Activated naive CD4-positive, alpha-beta T cell (primary cell): ENCODE measurements at places on chromosomes 2 and 18.

DNA sequence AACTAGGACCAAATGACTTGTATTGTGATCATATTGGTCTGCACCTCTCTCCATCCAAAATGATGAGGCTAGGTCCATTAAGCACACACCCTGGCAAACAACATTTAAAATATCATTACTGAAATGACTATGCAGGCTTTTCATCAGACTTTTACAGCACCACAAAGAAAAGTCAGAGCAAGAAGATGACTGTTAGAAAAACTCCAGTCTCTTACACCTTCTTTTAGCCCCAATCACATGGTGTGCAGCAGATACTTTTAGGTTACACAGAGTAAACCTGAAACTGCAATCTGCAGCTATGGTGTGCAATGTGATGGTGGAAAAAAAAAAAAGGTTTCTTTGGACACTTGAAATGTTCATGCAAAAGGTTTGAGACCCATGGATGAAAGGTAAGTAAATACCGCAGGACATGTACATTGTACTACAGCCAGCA is 5.4 kb upstream of the POLI start:
- no peak for DNase-seq

DNA sequence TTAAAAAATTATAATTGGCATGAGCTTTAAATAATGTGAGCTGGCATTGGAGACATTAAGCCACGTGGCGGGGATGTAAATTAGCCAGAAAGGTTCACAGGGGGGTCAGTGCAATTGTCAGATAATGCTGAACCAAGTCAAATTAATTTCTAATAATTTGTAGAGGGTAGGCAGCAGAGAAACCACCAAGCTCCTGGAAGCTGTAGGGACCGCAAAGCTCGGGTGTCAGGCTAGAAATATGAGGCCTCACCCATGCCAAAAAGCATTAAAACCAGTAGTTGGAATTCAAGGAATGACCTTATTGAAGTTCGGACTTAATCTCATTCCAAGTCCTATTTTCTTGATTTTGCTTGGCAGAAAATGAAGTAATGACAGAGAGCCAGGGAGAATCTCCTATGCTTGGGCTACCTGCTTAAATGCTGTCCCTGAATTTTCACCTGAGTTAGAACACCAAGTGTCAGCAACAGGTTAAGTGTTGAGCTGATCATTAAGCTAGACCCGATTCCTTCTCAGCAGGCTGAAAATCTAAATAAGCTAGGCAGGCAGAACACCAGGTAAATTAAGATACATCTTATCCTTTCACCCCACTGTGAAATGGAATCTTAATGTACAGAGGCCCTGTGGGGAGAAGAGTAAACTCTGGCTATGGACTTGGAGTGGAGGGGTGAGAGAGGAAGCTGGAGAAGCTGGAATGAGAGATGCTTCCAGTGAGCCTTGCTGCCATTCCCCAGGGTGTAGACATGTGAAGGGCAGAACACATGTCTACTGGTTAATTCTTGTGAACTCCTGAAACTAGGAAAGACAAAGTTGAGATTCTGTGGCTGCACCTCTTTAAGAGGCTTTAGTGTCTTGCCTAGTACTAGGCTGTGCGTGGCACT is 520.0 kb downstream of the SLC4A3 start:
- DNase-seq, result no peak

- no peak for DNase-seq
These were observed 36.9 kb upstream of the VWA3B start for GRCh38 chr2:98050070-98050469.

GRCh38 chr2:105904938-105905337 is 160.2 kb downstream of the NCK2 start:
- DNase-seq, result no peak

DNA sequence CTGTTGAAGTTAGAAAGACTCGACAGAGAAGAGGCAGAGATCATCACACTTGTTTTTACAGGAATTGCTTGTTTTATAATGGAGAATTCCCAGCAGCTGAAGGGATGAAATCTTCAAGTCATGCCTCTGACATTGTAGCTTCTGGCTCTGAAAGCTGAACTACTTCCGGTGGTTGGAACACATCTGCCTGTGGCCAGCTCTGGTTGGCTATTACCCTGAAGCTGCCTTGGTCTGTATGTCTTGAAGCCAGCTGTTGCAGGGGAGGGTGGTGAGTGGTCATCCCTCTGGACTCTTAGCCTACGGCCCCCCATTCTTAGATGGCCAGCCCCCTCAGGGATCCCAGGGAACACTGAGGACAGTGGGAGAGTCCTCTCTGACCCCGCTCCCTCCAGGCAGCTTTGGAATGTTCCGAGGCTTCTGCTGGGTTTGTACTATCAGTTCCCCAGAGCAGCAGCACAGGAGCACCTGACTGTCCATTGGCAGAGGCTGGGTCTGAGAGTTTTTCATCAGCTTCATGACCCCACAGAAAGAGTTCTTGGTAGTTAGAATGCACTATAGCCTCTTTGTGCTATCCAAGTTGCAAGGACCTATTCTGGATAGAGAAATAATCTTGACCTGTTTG is 87.4 kb upstream of the CAPN13 start:
- DNase-seq, result no peak

DNA sequence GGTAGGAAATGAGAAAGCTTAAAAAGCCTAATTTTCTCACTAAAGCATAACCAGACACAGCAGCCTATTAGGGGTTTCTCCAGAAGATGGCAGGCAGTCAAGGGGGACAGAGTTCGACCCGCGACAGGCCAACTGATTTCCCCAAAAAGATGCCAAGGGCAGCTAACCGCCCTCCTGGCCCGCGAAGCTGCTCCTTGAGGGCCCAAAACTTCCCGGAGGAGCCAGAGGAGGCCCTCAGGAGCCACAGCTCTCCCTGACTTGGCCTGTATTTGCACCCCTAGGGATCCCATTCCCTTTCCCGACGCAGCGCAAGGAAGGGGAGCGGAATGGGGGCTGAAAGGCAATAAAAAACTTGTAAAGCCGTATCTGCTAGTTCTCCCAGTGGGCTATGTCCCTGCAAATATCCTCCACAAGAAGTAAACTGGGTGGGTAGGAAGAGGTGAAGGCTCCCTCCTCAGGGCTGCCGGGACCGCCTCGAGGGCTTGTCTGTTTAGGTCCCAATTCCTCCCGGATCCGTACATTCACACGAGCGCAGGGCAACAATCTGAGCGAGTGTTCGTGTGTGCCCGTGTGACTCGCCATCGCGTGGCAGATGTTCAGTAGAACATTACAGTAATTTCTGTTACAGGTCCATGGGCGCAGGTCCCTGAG is 756 bp upstream of the NAGK start:
- DNase-seq, result no peak

- DNase-seq, result no peak
These were observed 515.5 kb upstream of the MYT1L start for GRCh38 chr2:2846332-2847208.

GRCh38 chr2:170685591-170685990 is 29.5 kb upstream of the SP5 start:
- DNase-seq, result no peak

- DNase-seq, result no peak
These were observed 28.2 kb downstream of the SOX11 start for GRCh38 chr2:5720426-5720825.

- no peak for DNase-seq
These were observed 67.1 kb upstream of the EPAS1 start for GRCh38 chr2:46230115-46230571.

GRCh38 chr18:24593401-24593800 is 133.0 kb downstream of the HRH4 start:
- DNase-seq, result no peak

DNA sequence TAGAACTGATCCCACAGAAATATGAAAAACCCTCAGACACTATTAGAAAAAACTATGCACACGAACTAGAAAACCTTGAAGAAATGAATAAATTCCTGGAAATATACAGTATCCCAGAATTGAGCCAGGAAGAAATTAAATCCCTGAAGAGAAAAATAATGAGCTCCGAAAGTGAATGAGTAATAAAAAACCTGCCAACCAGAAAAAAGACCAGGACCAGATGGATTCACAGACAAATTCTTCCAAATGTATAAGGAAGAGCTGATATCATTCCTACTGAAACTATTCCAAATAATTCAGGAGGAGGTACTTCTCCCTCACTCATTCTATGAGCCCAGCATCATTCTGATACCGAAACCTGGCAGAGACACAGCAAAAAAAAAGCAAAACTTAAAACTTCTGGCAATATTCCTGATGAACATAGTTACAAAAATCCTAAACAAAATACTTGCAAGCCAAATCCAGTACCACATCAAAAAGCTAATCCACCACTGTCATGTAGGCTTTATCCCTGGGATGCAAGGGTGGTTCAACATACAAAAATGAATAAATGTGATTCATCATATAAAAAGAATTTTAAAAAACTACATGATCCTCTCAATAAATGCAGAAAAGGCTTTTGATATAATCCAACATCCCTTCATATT is 1397.6 kb upstream of the DDX18 start:
- no peak for DNase-seq

DNA sequence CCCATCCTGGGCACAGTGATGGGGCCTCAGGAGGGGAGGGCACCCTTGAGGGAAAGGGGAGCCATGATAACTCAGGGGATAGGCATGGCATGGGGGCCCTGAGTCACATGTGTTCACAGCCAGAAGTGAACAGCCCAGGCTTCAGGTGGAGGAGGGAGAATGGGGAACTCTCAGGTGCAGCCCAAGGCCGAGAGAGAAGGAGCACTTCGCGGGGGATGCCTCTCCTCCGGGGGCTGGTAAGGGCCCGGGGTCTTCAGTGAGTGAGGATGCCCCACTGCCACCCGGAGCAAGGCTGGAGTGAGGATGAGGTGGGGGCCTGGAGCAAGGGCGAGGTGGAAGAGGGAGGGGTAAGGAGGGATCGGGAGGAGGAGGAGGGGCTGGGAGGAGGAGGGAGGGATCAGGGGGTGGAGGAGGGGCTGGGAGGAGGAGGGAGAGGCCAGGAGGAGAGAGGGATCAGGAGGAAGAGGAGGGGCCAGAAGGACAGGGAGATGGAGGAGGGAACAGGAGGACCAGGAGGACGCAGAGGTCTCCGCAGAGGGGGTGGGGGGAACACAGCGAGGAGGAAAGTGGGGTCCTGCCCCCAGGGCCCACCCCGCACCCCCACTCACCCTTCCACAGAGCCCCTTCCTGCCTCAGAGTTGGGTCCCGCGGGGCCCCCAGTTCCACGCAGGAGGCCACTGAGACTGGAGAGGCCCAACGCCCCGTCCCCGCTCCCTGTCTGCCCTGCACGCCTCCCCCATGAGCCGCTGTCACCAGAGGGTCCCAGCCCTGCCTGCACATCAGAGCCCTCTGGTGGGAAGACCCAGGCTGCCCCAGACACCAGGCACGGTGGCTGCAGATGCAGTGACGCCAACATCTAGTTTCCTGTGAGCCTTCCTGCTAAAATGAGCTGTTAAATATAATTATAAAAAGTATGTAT is 42.8 kb downstream of the RAMP1 start:
- DNase-seq, result no peak

DNA sequence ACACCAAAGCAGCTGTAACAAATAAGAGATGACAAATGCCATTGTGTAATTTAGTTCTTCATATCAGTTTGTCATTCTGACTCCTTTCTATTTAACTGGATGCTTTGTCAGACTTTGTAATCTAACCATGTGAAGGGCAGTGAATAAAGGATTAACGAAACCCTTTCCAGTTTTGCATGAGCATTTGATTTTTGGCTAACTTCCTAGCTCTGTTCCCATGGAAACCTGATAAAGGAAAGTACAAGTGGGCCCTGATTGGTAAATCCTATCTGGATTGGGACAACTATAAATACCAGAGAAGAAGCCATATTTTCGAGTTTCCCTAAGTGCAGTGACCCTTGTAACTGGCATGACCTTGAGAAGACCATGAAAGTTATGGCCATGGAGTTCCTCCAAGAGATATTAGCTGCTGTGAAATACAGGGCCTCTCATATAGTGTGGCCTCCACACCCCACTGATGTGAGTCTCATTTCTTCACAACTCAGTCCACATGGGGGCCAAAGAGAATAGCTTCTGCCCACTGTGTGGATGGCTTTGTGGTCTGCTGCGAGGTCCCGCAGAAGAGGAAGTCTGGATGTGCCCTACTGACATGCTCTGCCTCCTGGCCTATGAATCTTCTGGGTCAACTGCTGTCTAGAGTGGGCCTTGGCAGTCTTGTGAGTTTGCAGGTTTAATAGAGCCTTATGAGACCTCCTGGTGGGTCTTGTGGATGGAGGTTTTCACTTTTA is 38.2 kb upstream of the CYP1B1 start:
- DNase-seq, result no peak

- DNase-seq, result no peak
These were observed 152.6 kb downstream of the RTN4 start for GRCh38 chr2:54897420-54898310.
